ENCODE measurements at places on chromosomes 1 and 21.
A peak's percentile ranks its signal among the peaks of the same experiment; 100 is the strongest.

GRCh38 chr1:46642115-46642680, 25.6 kb upstream of the MOB3C start:
- no peaks in the 10 kb centered on the region for H3K27me3 ChIP-seq
- DNase-seq: no peak
- H3K4me3 ChIP-seq: no peak overlapping the region
- H3K27ac ChIP-seq: no peak overlapping the region

GRCh38 chr1:57831624-57832023, 407.8 kb upstream of the DAB1 start:
- H3K27ac ChIP-seq: no peak overlapping the region
- no peak for DNase-seq

DNA sequence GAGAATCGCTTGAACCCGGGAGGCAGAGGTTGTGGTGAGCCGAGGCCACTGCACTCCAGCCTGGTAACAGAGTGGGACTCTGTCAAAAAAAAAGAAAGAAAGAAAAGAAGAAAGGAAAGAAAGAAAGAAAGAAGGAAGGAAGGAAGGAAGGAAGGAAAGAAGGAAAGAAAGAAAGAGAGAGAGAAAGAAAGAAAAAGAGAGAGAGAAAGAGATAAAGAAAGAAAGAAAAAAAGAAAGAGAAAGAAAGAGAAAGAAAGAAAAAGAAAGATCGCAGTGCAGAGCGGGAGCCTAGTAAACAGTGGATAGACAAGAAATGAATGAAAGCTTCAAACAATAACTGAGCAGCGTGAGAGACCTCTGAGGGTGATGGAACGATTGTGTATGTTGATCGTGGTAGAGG, 20.6 kb upstream of the GRHL3 start:
- DNase-seq: no peak
- H3K27ac ChIP-seq: no peak overlapping the region
- H3K36me3 ChIP-seq: no peaks in the 10 kb centered on the region
- H3K4me1 ChIP-seq: no peaks in the 10 kb centered on the region

DNA sequence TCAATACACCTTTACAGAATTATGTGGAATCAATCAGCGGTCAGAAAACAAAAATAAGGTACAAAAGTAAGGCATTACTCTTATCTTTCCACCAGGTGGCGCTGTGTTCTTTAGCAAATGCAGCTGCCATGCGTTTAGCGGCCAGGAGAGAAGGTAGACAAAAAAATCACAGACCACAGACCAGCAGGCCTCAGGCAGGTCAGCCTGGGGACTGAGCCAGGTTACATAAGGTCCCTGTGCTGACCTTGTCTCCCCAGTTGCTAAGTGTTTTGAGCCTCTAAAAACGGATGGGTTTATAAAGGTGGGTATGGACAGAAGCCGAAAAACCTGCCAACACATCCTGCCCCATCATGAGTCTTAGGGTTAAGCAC, 2.8 kb downstream of the RGS16 start:
- H3K27ac ChIP-seq: no peak overlapping the region
- H3K27me3 ChIP-seq: peaks cover 11% of the 10 kb centered on the region
- H3K4me3 ChIP-seq: no peak overlapping the region
- peak; percentile 93 for DNase-seq
- peaks cover 4% of the 10 kb centered on the region for H3K4me1 ChIP-seq

All from cardiac muscle cell (in vitro differentiated cells and primary cell).